Stimulated activated naive CD8-positive, alpha-beta T cell treated with anti-CD3 and anti-CD28 coated beads, Interleukin-15, amount 100 ng/mL, for 72 hours (primary cell): ENCODE measurements at places on chromosomes 13 and 19.

- DNase-seq, result peak; percentile 49
Measured at GRCh38 chr13:75357576-75358289, 124.2 kb downstream of the TBC1D4 start.

DNA sequence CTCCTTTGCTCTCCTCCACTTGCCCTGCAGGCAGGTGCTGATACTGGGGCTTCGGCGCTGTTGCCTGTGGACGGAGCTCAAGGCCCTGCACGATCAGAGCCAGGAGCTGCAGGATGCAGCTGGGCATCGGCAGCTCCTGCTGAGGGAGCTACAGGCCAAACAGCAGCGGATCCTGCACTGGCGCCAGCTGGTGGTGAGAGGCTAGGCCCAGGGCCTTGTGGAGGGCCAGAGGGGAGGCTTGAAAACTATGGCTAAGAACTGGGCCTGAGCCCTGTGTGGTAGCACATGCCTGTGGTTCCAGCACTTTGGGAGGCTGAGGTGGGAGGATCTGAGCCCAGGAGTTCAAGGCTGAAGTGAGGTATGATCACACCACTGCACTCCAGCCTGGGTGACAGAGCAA, 6.3 kb downstream of the HAUS5 start:
- DNase-seq, result no peak

GRCh38 chr19:48975947-48976847, 11.1 kb downstream of the FTL start:
- DNase-seq, result no peak

DNA sequence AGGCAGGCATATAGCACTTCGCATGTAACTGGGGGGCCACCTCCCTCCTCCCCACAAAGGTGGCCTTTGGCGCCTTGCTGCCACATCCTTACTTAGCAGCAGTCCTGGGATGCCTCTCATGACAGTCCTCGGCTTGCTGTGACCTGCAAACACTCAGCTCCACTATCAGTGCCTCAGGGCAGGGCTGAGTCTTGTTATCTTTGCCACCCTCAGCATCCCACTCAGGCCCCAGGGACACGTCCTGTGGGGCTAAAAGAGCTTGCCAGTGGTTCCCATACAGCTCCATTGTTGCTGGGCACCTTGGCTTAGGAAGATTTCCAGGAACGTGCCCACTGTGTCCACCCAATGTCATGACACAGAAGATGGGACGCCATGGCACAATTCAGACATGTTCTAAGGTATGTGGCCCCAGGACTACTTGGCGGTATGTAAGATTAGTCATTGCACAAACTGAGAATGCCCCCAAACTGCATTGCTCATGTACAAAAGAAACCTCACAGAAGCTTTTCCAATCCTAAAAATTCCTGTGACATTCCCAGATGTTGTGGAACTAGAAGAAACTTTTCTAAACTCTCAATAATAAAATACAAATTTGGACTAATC, 16.3 kb downstream of the DOCK9 start:
- DNase-seq, result no peak

DNA sequence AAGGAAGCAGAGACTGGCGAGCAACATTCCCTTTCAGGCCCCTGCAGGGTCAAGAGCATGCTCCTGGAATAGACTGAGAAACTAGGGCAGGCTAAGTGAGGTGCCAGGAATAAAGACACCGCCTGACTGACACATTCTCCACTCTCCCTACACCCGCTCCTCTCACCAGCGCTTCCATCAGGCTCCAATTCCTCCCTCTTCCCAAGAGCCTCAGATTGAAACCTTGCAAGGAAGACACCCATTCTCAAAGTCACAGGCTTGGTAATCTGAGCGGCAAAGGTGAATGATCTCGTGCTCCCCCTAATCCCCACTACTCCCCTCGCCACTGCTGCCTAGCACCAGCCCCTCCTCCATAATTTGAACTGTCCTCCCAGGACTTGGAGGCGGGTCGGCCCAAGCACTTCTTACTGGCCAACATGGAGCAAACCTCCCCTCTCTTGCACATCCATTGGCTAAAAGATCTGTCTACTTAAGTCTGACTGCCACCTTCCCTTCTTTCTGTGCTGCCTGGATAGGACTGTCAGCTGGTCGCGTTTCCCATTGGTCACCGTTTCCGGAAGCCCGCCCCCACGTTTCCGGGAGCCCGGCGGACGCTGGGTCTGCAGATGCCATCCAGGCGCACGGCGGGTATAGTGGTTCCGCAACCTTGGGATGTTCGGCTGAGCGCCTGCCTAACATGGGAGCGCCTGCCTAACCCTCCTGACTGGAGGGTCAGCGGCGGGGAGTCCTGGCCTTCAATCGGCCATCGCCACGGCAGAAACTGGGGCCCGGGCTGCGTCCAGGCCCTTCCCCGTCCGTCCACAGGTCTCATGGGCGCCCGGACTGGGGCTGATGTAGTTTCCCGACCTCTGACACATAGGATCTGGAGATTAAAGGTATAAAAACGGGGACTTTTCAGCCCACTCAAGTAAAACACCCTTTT, 33.6 kb downstream of the ZNF383 start:
- DNase-seq, result peak; percentile 83

DNA sequence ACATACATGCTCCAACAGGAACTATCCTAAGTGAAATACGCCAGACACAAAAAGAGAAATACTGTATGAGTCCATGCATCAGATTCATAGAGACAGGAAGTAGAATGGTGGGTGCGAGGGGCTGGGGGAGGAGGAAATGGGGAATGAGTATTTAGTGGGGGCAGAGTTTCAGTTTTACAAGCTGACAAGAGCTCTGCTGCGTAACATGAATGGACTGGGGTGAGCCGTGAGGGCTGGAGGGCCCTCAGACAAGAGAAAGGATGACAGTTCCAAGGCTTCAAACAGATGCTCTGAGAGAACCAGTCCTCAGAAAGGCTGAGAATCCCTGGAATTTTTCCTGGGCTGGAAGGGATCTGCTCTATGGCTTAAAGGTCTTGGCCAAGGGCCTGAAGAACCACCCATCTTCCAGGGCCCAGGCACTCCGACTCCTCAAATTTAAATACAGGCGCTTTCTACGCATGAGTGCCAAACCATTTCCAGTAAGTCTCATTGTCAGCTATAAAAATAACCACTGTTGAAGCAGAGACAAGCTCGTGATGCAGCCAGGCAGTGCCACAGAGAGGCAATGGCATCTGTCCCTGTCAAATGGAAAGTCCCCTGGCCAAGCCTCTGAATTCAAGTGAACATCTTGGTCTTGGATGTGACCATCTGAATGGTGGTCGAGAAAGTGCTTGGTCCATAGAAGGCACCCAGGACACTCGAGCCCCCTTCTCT, 17.5 kb downstream of the KLF2 start:
- DNase-seq, result peak; percentile 82

DNA sequence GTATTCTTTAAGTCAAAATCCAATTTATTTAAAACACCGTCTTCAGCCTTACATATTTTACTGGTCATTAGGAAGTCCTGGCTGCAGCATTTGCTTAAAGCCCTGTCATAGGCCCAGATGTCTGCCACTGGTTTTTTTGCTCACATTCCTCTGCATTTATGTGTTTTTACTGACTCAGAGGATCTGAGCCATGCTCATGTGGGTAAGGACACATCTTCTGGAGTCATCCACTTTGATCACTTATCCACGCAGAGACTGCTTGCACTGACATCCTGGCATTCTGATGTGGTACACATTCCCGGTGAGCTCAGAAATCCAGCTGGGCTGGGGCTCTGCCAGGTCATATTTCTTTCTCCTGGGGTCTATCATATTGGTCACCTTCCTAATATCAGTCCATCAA, 531.7 kb upstream of the ARGLU1 start:
- no peak for DNase-seq

DNA sequence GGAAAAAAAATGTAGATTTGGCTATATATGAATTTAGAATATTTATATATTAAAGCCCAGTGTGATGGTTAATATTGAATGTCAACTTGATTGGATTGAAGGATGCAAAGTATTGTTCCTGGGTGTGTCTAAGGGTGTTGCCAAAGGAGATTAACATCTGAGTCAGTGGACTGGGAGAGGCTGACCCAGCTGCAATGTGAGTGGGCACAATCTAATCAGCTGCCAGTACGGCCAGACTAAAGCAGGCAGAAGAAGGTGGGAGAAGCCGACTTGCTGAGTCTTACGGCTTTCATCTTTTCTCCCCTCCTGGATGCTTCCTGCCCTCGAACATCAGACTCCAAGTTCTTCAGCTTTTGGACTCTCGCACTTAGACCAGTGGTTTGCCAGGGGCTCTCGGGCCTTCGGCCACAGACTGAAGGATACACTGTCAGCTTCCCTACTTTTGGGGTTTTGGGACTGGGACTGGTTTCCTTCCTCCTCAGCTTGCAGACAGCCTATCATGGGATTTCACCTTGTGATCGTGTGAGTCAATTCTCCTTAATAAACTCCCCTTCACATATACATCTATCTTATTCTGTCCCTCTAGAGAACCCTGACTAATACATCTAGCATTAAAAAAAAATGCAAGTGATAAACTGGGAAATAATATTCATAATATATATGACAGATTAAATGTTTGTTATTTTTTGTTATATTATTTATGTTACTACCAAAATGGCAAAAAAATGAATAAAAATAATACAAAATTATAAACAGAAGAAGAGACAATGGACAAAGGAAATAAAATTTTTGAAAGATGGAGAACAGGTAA, 122.4 kb downstream of the DLEU7 start:
- no peak for DNase-seq

DNA sequence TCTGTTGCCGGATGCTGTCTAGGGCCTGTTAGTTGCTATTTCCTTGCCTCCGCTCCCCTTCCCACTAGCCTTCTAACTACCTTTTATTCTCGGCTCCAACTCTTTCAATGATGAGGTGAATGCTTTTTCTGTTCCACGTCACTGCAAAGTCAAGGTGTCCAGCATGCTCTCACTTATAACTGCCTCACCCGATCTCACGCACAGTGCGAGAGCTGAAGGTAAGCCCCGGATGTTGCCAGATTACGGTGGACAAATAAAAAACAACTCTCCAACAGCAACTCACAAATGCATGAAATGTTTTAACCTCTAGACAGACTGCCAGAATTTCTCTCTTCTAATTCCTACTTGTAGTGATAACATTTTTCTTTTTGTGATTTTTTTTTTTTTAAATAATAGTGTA, 169.9 kb downstream of the STK24 start:
- DNase-seq, result no peak

- no peak for DNase-seq
Measured at GRCh38 chr13:36154567-36155291, 23.5 kb upstream of the DCLK1 start.

DNA sequence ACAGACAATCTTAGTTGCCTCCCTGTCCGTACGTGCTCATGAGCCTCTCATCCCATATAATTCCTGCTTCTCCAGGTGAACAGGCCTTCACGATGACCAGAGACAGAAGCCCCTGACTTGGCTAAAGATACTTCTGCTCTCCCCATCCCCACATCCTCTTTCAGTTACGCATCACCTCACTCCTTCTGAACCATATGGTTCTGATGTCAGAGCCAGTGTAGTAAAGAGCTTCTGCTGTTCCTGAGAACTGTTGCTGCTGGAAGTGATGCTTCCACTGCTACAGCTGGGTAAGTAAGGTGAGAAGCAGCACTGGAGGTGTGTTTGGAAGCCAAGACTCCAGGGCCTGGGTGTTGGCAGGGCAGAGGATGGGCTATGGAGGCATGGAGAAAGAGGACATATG, 12.9 kb downstream of the SIGLECL1 start:
- no peak for DNase-seq

DNA sequence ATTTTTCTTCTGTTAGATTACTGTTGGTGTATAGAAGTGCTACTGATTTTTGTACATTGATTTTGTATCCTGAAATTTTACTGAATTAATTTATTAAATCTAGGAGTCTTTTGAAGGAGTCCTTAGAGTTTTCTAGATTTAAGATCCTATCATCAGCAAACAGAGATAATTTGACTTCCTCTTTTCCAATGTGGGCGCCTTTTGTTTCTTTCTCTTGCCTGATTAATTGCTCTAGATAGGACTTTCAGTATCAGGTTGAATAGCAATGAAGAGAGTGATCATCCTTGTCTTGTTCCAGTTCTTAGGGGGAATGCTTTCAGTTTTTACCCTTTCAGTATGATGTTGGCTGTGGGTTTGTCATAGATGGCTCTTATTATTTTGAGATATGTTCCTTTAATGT, 5.6 kb upstream of the CD33 start:
- DNase-seq, result no peak

- no peak for DNase-seq
Measured at GRCh38 chr19:2558543-2558942, 82.6 kb downstream of the GADD45B start.

GRCh38 chr19:876089-876488, 16.6 kb downstream of the CFD start:
- DNase-seq, result no peak

DNA sequence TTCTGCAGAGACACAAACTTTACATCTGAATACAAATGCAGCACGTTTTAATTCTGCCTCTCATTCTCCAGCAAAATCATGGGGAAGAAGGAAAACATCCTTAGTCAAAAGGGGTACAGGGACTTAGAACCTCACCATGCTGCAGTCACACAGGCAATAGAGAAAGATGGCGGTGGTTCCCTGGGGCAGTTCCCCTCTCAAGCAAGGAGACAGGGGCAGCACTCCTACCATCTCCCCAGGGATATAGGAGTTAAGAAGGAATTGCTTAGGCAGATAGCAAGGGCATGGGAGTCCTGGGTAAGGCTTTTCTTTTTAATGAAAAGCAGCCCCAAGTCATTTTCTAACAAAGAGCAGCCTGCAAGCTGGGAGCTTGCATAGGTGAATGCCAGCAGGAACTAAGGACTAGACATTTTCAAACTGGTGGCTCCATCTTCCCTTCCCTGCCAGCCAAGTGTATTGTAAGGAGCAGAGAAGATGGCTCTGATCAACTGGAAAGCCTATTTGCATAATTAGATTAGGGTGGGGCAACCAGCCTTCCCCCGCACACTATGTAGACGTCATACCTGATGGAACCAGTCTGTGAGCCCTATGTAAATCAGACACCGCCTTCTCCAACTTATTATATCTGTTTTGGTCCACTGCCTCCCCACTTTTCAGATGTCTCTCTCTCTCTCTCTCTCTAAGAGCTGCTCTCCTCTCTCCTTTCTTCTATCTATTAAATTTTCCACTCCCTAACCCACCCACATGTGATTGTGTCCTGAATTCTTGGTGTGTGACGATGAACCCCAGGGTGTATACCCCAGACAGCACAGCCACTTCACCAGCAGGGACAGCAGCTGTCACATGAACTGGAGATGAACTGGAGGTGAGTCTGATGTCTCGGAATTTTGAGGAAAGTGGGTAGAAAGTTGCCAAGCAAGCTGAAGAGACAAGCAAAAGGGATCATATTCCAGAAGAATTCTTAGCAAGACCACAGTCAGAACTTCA, 514.5 kb downstream of the IRS2 start:
- DNase-seq, result no peak

GRCh38 chr13:113034451-113035212, 65.6 kb downstream of the MCF2L start:
- DNase-seq, result no peak

- no peak for DNase-seq
Measured at GRCh38 chr13:35770756-35771297, 294.3 kb upstream of the MAB21L1 start.
